NCI-H187 (cell line): ENCODE measurements at places on chromosomes 13 and 19.

DNA sequence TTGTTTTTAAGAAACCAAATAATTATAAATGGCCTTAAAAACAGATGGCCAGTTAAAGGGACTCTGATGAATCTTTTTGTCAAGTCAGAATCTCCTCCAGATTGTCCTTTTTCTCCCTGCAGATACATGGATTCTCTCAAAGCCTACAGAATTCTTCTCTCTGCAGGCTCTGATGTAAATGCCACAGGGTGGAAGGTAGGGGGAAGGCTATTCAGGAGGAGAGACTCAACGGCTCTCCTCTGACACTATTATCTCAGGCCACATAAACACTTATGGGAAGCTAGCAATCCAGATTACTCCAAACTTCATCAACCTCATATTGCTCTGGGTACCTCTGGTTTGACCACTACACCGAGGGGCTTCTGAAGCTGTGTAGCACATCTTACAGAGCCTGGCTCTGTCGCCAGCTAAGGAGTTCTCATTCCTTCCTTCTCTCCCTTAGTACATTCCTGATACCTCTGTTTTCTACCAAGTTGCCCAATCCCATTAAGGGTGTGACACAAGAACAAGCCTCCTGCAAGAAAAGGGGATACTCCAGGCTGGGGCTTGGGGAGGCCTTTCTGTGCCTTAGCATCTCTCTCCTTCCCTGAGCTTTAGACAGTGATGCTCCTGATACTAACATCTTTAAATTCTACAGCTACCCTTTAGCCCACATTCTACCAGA, 14.9 kb downstream of the LCP1 start:
- no peak for DNase-seq

GRCh38 chr19:1016647-1017114, 4.2 kb downstream of the TMEM259 start:
- no peak for DNase-seq

DNA sequence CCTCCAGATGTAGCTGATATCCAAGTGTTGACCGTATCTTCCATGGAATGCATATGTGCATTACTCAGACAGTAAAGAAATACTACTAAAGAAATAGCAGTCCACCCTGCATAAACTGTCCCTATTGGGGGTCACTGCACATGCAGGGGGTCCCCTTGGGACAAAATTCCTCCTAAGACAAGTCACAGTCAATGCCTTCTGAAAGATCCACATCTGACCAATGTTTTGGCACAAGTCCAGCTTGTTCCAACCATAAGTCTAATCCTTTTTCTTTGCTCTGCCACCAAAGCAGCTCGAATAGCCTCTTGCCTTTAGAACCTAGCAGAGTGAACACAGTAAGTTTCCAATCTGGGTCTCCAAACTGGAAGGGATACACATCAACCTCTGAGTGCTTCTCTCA, 87.9 kb downstream of the DIAPH3 start:
- no peak for DNase-seq

GRCh38 chr13:111370570-111371535, 50.4 kb downstream of the TEX29 start:
- DNase-seq, result no peak

GRCh38 chr19:4062419-4063368, 4.0 kb downstream of the ZBTB7A start:
- no peak for DNase-seq

GRCh38 chr19:6465006-6465405, 935 bp downstream of the CRB3 start:
- DNase-seq, result no peak

GRCh38 chr13:21435687-21436151, 23.4 kb downstream of the ZDHHC20 start:
- DNase-seq, result no peak

GRCh38 chr13:37113534-37113933, 8.1 kb upstream of the CSNK1A1L start:
- peak; percentile 67 for DNase-seq

DNA sequence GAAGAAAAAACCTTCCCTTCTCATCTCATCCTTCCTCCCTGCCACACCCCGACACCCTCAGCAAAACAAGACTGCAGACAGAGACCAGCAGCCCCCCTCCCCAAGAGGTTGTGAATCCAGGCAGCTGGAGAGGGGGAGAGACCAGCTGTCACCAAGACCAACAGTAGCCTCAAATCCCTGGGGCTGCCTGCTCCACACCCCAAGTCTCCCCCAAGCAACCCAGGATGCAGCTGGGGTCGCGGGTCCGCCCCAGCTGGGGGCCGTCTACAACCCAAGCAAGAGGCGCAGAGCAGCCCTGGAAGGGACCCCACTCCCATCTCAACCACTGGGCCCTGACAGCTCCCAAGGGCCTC, 7.1 kb downstream of the KLF16 start:
- DNase-seq, result no peak

- no peak for DNase-seq
Observed at GRCh38 chr13:33480561-33480960, 195.0 kb upstream of the STARD13 start.

DNA sequence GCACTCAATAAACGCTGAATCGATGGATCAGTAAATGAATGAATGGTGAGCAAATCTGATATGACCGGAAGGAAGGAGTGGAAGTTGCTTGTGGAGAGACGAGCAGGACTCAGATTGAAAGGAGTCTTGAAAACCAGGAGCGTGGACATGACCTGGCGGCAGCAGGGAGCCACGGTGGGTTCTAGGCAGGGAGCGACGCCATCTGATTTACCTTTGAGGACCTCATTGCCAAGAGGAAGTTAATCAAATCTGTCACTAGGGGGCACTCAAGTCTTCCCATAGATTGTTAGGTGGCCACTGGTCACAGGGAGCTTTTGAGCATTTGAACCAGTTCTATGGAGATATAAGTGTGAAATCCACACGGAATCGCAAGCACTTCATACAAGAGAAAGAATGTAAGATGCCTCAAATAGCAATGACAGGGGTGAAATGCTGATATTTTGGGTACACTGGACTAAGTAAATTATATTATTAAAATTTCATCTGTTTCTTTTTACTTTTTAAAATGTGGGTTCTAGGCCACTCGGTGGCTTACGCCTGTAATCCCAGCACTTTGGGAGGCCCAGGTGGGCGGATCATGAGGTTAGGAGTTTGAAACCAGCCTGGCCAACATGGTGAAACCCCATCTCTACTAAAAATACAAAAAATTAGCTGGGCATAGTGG, 9.2 kb upstream of the FBN3 start:
- DNase-seq, result peak; percentile 3

- DNase-seq, result no peak
Observed at GRCh38 chr19:50836543-50837195, 3.3 kb upstream of the KLK15 start.

GRCh38 chr13:66563076-66563475, 667.1 kb downstream of the PCDH9 start:
- DNase-seq, result no peak

DNA sequence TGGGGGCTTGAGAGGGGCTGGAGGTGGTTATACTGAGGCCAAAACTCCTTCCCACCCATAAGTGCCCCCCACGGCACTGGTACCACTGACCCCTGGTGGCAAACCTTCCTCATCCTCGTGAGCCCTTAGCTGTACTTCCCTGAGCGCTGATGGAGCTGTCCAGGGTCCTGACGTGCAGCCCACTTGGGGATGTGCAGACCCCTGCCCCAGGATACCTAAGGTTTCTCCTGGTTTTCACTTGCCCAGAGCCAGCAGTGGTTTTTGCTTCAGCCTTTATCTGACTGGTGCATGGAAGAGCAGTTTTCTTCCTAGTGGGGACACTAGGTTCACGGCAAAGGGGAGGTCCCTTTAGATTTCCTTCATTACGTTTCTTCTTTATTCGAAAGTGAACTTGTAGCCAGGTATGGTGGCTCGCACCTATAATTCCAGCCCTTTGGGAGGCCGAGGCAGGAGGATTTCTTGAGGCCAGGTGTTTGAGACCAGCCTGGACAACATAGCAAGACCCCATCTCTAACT, 28.7 kb upstream of the KCTD15 start:
- DNase-seq, result no peak

- no peak for DNase-seq
Observed at GRCh38 chr13:67228031-67228430, 2.1 kb downstream of the PCDH9 start.

GRCh38 chr19:35612559-35613321, at the start of gene HAUS5:
HAUS5 (plus strand) TSS chr19:35612735; CDS start chr19:35612795, 60 bp downstream.
- DNase-seq, result peak; percentile 84

DNA sequence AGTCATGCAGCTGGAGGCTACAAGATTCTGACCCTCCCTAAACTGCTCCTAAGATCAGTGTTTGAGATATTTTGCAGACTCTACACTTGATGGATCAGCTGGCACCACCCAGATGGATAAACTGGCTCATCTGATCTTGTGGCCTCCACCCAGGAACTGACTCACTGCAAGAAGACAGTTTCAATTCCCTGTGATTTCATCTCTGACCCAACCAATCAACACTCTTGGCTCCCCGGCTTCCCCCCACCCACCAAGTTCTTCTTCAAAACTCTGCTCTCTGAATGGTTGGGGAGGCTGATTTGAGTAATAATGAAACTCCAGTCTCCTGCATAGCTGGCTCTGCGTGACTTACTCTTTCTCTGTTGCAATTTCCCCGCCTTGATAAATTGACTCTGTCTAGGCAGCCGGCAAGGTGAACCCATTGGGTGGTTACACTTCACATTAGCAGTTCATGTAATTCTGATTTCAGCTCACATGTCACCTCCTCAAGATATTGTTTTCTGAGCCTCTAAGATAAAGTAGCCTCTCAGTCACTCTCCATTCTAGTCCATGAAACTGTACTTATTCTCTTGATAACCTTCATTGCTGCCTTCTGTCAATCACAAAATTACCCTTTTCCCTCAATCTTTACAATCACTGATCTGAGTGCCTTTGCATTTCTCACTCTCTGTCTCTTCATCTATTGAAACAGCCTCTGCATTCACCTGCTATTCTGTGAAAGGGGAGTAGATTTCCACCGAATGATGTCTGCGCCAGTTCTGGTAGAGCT, 9.9 kb upstream of the FPR3 start:
- no peak for DNase-seq

DNA sequence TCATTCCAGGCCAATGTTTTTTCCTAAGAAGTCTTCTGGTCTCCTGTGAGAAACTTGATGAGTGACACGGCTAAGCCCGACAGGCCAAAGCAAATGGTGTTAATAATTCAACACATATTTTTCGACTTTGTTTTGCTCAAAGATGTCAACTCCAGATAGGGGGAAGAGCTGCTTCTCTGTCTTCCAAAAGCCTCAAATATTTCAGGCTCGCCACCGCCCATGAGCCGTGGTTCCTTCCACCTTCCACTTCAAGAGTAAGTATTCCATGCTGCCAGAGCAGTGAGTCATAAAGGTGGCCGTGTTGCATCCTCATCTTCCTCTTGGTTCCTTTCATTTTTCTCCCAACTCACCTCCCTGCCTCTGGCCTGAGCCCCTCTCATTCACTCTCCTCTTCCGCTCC, 272.6 kb downstream of the EFNB2 start:
- no peak for DNase-seq

GRCh38 chr19:35740108-35740422, 2.2 kb downstream of the IGFLR1 start:
- DNase-seq, result no peak

DNA sequence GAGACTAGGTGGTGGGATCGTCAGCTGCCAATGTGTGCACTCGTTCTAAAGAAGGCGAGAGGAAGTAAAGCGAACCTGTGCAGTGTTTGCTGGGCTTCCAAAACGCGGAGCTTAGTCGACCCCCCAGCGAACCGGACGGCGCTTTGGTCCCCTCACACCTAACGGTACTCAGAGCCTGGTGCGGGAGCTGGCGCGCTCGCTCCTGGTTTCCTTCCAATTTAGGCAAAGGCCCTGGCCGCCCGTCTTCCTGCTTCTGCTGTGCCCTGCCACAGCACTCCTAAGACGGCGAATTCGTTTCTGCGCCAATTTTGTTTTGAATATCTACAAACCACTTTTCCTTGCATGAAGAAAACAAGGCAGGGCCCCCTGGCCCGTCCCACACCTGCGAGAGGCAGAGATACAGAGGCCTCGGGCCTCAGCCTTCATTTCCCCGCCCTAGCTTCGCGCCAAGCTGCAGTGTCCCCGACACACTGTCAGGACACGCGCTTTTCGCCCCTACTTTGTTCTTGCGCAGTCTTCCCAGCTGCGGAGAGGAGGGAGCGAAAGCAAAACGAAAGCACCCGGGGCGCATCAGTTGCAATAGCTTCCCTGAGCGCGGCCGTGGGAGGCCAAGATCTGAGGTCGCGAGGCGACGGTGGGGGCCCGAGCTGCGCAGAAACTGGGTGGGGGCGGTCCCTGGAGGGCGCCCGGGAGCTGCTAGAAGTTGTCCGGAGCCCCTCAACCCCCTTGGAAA, 111.9 kb downstream of the KCNRG start:
- DNase-seq, result no peak

DNA sequence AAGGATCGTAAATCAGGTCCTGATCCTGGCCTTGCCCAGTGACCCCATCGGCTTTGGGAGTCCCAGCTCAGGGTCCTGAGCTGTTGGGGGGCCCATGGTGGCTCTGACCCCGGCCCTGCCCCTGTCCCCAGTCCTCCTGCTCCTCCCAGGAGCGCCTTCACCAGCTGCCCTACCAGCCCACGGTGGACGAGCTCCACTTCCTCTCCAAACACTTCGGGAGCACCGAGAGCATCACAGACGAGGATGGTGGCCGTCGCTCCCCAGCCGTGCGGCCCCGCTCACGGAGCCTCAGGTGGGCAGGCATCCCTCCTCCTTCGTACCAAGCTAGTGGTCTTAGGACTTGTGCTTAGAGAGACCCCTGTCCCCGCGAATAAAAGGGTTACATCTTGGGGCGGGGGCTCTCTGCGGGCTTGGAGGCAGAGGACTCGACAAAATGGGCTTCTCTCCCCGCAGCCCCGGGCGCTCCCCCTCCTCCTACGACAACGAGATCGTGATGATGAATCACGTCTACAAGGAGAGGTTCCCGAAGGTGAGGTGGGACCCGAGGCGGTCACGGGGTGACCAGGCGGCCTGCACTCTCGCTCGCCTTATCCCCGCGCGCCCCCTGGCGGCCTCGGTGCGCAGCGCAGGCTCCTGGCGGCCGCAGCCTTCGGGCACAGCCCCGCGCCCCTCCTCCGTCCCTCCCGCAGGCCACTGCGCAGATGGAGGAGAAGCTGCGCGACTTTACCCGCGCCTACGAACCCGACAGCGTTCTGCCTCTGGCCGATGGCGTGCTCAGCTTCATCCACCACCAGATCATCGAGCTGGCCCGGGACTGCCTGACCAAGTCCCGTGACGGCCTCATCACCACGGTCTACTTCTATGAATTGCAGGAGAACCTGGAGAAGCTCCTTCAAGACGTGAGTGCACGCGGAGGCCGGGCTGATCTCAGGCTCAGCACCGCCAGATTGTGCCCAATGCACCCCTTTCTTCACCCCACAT, 9.1 kb downstream of the MAST1 start:
- peak; percentile 29 for DNase-seq

GRCh38 chr13:72973234-72973633, 85.6 kb upstream of the KLF5 start:
- DNase-seq, result no peak

GRCh38 chr19:11699931-11700794, 38.6 kb downstream of the ZNF823 start:
- no peak for DNase-seq

- DNase-seq, result no peak
Observed at GRCh38 chr19:35124098-35125060, 8.8 kb downstream of the FXYD3 start.

GRCh38 chr13:30963791-30964190, 31.3 kb downstream of the TEX26 start:
- peak; percentile 5 for DNase-seq

GRCh38 chr13:63983366-63983765, 2567.7 kb upstream of the PCDH20 start:
- DNase-seq, result no peak
